Right renal cortex interstitium (tissue), 3 donors: ENCODE measurements at places on chromosomes 7 and 10.

- peak; percentile 61 for DNase-seq
These were observed 56.7 kb downstream of the MKI67 start for GRCh38 chr10:128069351-128070051.

DNA sequence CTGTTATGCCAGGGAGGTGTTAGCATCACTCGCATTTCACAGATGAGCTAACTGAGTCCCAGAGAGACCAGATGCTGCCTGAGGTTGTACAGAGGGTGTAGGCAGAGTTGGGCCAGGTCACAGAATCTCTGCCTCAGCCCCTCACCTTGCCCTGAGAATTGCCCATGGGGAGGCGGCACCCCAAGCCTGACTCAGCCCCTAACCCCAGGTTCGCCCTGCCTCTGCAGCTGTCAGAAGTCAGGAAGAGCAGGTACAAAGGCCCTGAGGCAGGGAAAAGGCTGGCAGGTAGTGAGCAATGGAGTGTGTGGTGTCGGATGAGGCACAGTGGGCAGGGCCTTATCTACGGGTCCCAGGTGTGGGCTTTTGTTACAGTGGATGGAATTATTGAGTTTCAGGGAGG, 79.4 kb downstream of the MYL10 start:
- DNase-seq = no peak

DNA sequence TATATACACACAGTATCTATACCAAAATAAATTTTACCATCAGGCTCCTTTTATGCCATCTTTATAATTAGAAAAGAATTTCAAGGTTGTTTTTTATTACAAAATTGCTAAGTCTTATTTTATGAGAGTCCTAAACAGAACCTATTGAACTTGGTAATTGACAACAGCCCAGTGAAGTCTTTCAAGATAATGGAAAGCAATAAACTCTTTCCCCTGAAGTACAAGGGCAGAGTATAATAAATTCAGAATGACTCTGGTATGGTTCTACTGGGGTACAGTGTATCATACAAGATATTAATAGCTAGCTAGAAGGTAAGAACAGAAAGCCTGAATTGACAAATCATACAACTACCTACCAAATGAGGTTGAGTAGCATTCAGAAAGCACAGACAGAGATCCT, 26.2 kb upstream of the CUBN start:
- DNase-seq = no peak

DNA sequence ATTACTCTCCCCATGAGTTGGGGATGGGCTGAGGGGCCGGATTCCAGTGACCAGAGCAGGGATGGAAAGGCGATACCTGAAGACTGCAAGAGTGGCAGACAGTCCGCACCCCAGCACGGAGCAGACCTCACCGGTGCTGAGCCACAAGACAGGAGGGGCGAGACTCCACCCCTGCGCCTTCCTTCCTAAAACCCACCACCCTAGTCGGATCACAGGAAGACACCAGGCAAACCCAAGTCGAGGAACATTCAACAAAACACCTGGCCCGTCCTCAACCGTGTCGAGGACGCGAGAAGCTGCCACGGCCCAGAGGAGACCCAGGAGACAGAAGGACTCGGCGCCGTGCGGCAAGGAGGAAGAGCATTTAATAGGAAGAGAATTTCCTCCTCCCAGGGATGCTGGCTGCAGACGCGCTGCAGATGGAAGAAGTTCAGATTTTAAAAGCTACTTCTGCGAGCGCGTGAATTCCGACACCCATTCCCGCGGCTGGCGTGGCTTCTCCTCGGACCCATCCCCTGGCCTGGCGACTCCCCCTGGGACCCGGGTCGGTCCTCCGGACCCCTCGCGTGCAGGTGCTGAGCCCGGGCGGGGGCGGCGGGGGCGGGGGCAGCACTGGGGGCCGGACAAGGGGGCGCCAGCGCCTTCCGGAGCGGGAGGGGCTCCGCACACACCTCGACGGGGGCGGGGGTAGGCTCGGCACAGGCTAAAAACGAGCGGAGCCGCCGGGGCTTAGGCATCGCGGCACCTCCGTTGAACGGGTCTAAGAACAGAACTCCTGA, 563 bp upstream of the UTF1 start:
- no peak for DNase-seq

DNA sequence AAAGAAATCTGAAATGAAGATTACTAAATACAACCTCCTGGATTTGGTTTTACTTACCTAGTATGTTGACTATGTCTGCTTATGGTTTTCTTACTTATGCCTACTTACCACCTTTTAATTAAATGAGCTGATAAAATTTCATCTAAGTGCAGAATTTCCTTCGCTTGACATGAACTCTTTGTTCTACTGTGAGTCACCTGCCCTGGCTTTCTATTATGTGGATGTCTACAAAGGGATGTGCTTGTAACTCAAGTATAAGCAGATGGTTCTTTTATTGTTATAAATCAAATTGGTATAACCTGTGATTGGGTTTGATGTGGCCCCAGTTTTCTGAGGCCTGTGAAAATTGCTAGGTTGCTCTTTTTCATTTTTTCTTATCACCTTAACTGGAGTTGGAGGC, 389.1 kb upstream of the ANKRD30A start:
- no peak for DNase-seq

DNA sequence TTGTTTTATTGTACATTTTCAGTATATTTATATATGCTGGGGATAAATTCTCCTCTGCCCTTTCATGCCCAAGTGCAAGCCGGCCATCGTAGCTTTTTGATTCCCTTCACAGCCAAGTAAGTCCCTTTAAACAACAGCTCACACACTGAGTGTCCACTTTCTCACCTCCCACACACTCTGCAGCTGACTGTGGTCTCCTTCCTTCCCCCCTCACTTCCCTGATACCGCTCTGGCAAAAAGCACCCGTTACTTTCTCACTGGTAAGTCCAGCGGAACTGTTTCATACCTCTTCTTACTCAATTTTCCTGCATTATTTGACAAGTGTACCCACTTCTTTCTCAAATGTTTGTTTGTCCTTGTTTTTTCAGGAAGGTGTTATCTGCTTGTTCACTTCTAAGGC, 35.2 kb downstream of the MGAM start:
- no peak for DNase-seq

GRCh38 chr7:25059576-25059975, 65.5 kb downstream of the CYCS start:
- DNase-seq = no peak

- no peak for DNase-seq
These were observed 22.7 kb downstream of the SLC35G1 start for GRCh38 chr10:93916257-93917063.

- DNase-seq = no peak
These were observed 19.6 kb downstream of the CAMK2B start for GRCh38 chr7:44305564-44306507.

GRCh38 chr10:50554995-50555568, 68.7 kb downstream of the SGMS1 start:
- no peak for DNase-seq

DNA sequence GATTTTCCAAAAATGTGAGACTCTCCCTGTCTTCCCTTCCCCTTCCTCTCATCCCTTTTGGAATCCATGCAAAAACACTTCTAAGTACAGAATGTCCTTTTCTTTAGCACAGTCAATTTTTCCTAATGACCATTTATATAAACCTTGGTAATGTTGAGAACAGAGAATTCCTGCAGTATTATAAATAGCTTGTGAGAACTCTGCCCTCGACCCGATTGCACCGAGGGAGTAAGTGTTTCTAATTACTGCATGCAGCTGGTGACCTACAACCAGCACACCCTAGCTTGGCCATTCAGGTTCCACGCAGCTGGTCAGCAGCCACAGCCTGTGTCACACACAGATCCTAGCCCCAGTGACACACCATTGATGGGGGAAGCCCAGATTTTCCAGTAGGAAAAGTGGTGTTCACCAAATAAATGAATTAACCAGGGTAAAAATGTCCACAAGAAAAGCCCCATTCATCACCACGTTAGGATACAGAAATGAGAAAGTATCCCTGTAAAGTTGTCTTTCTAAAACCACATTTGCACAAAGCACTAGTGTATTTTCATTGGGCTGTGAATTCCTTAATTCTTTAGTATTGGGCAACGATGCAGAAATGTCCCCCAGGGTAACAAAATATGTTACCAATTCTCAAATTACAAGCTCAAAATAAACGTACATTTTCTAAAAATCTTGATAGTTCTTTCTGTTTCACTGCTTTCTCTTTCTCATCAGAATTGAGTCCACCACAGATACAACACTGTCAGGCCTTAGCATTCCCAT, 499.0 kb upstream of the KLF6 start:
- no peak for DNase-seq

- no peak for DNase-seq
These were observed 28.1 kb downstream of the ARID5B start for GRCh38 chr10:61929555-61929954.

- no peak for DNase-seq
These were observed 30.8 kb downstream of the TM9SF3 start for GRCh38 chr10:96556003-96556402.

DNA sequence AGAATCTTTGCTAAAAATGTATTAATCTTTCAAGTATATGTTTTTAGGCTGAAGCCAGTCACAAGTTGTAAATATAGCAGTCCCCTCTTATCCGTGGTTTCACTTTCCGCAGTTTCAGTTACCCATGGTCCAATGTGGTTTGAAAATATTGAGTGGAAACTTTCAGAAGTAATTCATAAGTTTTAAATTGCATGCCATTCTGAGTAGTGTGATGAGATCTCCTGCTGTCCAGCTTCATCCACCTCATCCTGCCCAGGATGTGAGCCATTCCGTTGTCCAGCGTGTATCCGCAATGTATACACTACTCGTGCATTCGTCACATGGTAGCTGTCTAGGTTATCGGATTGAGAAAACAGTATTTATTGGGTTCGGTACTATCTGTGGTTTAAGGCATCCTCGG, 12.2 kb downstream of the PDCD4 start:
- no peak for DNase-seq

- no peak for DNase-seq
These were observed 10.6 kb downstream of the AUTS2 start for GRCh38 chr7:69608878-69609277.

- DNase-seq = no peak
These were observed 83.5 kb downstream of the IDE start for GRCh38 chr10:92490387-92490786.

- DNase-seq = no peak
These were observed 648.1 kb upstream of the FOXK1 start for GRCh38 chr7:4033996-4034395.

GRCh38 chr10:31701546-31701945, 227.1 kb downstream of the ARHGAP12 start:
- DNase-seq = no peak

- no peak for DNase-seq
These were observed 90.3 kb downstream of the CPED1 start for GRCh38 chr7:121078701-121079227.

GRCh38 chr10:119663866-119664698, 12.9 kb downstream of the BAG3 start:
- no peak for DNase-seq

- DNase-seq = no peak
These were observed 18.7 kb upstream of the CYCS start for GRCh38 chr7:25143763-25144162.

GRCh38 chr10:124648738-124649137, 95.4 kb downstream of the FAM53B start:
- no peak for DNase-seq

DNA sequence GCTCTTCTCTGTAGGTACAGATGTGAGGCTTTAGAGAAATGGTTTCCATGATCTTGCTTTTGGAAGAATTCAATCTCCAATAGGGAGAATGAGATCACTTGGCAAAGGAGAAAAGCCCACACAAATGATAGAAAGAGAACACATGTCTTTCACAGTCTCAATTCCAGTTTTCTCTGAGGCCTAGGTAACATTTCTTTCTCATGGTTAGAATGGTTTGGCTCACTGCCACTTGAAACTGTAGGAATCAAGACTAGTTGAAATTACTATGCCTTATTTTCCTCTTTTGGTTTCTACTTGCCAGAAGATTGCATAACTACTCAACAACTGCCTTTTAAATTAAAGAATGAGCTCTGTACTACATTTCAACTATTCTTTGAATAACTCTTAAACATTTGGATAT, 276.5 kb upstream of the TEX47 start:
- no peak for DNase-seq

DNA sequence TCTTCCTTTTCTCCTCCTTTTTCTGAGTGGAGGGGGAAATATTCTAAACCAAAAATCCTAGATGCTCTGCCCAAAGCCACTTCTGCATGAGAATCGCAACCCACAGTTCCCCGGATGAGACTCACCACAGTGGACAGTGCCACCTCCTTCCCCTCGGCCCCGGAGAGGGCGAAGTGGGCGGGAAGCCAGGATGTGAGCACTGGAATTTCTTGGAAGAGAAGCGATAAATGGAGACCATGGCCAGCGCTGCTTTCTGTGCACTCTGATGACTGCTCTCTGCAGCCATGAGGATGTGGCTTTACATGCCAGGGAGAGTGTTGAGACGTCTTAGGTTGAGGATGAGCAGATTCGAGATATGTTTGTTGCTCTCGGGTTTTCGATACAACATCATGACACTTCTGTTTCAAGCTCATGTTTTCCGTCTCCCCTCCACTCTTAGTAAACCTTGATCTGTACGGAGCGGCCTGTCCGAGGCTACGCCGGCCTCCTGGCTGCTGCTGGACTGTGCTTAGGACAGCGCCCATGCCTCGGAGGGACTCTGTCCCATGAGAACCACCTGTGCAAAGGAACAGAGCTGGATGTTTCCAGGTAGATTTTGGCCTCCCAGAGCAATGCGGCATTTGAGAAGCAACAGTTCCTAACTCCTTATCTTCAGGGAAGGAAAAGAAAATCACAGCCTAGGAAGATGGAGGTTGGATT, 414.6 kb upstream of the FOXK1 start:
- no peak for DNase-seq

DNA sequence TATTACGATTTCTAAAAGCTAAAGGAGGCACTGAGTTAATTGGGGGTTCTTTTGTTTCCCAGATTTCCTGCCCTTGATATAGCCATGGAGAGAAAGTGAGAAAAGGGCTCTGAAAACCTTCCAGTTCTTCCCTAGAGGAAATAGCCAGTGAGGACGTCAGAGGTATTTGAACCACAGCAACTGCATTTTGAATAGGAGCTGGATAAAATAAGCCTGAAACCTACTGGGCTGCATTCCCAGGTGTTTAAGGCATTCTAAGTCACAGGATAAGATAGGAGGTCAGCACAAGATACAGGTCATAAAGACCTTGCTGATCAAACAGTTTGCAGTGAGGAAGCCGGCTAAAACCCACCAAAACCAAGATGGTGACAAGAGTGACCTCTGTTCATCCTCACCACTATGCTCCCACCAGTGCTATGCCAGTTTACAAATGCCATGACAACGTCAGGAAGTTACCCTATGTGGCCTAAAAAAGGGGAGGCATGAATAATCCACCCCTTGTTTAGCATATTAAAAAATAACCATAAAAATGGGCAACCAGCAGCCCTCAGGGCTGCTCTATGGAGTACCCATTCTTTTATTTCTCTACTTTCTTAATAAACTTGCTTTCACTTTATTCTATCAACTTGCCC, 85.1 kb upstream of the FRMD4A start:
- no peak for DNase-seq

DNA sequence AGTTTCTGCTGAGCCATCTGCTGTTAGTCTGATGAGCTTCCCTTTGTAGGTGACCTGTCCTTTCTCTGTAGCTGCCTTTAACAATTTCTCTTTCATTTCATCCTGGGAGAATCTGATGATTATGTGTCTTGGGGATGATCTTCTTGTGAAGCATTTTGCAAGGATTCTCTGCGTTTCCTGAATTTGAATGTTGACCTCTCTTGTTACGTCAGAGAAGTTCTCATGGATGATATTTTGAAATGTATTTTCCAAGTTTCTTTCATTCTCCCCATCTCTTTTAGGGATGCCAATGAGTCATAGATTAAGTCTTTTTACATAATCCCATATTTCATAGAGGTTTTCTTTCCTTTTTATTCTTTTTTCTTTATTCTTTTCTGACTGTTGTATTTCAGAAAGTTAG, 184.2 kb upstream of the BET1 start:
- DNase-seq = no peak

- no peak for DNase-seq
These were observed 1.5 kb downstream of the MKX start for GRCh38 chr10:27743877-27744801.
